ENCODE measurements at places on chromosomes 2 and 18.

DNA sequence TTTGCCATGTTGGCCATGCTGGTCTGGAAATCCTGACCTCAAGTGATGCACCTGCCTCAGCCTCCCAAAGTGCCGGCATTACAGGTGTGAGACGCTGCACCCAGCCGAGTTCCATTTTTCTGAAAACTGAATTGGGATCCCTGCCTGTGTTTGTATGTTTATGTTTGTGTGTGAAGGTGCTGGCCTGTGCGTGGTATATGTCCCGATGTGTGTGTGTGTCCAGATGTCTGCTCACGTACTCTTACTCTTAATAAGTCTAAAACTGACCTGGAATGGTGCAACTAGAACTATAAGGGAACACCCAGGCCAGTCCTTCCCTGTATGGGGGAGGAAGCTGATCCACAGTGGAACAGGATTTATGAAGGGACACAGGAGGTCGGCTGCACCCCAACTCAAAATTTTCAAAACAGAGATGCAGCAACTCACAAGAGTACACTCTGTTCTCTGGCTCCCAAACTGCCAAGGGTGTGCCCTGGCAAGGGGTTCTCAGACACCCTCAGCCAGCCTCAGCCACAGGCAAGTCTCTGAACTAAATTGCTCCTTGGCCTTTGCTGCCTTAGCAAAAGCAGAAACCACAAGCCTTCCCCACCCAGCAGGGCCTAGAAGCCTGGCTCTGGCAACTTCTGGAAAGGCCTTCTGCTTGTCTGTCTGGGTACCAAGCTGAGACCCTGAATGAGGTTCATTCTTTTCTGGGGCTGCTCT, 36.5 kb downstream of the RHOB start:
- DNase-seq = peak; percentile 58

DNA sequence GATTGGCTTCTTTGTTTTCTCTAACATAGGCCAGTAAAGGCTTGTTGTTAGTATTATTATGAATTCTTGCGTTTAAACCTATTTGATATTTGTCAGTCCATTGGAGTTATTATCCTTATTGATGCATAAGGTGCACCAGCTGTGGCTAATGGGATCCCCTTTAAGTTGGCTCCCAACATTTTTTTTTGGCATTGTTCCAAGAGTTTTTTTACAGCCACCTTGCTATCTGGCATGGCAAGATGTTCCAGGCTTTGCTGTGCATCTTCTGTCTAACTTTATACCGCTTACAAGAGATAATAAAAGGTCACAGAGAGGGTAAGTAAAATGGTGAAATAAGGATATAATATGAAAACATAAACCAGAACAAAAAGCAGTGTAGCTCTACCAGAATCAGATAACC, 157.5 kb upstream of the TACR1 start:
- DNase-seq = no peak

DNA sequence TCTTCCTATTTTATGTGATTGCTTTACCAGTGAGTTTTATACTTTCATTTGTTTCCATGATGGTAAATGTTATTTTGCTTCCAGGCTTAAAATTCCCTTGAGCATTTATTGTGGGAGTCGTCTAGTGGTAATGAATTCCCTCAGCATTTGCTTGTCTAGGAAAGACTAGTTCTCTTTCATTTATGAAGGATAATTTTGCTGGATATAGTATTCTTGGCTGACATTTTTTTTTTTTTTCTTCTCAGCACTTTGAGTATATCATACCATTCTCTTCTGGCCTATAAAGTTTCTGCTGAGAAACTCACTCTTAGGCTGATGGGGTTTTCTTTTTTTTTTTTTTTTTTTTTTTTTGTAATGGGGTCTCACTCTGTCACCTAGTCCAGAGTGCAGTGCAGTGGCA, 99.1 kb downstream of the EDAR start:
- no peak for DNase-seq

DNA sequence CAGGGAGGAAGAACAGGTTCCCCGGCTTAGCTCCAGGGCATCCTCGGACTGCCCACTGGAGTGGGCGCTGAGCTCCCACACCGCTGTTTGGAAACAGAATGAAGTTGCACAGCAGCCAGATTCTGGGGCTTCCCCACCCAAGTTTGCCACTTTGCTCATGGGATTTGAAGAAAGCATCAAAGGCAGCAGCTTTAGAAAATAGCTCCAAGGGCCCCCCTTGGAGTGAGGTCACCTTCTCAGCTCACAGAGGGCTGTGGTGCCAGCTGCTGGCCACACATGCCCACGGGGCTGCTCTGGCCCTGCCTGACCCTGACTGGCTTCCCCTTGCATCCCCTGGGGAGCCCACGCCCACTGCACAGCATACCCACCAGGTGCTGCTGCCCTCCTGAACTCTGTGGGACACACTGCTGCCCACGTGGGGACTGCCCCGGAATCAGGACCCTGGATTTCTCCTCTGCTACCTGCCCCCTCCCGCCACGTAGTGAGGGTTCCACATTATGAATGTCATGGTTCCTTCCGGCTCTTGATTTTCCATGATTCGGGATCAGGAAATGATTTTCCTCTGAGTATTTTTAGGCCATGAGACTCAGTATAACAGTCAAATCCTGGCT, 70.3 kb downstream of the TGOLN2 start:
- no peak for DNase-seq

DNA sequence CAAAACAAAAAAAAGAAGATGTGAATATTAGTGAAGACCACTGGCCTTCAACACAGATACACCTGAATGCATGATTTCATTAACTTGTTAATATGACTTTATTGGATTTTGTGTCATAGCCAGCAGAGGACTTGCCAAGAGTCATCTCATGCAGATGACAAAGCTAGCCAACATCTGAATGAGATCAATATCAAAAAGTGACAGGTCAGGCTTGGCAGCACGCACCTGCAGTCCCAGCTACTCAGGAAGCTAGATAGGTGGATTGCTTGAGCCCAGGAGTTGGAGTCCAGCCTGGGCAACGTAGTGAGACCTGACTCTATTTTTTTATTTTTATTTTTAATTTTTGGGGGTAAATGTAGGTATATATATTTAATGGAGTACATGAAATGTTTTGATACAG, 54.5 kb upstream of the TGIF1 start:
- DNase-seq = no peak

DNA sequence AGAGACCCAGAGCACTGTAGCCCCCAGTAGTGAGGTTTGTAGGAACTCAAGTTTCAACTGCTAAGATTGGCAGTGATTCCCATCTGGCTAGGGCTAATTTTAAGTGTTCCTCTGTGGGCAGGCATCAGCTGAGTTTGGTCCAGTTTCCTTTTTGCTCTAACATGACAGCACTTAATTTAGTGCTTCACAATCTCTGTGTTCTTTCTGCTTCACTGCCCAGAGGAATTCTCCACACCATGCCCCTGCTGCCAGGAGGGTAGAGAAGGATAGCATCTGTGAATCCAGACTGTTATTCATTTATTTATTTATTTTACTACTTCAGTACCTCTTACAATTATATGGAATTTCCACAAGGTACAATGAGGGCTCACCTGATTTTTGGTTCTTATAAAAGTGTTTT, 549.9 kb upstream of the FSIP2 start:
- DNase-seq = no peak

GRCh38 chr2:235171550-235172031, 219.8 kb downstream of the SH3BP4 start:
- peak; percentile 79 for DNase-seq

DNA sequence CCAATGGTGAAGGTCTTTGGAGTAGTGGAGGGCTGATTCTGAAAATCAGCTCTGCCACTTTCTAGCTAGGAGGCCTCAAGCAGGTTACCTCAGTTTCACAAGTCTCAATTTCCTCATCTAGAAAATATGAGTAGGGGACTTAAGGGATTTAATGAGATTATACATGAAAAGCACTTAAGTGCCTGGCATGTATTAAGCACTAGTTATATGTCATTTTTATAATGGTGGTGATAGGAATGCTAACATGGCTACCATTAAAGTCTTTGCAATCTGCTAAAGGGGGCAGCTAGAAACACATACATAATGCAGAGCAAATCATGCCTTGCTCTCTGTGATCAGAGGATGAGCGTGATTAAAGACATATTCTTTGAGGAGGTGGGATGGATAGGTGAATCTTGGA, 640.9 kb upstream of the ZEB2 start:
- peak; percentile 55 for DNase-seq

DNA sequence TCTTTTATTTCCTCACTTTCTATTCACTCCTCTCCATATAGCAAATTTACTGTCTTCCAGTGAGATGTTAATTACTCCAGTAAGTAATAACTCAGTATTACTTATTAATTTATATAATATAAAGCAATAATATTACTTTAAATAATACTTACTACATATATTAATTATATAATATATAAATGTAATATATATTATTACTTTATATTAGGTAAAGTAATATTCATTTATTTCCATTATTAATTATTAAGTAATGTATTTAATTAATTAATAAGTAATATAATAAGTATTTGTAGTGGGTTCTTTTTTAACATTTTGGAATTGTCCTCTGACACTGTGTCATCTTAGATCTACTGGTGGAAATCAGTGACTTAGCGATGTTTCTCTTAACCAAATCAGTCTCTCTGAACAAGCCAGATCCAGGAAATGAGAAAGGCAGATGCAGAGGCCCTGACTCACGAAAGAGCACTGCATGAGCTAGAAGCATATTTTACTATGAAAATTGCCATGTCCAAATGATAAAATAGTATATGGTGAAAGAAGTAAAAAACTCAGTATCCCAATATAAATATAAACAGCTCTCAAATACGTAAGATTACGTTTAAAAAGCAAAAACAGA, 115.9 kb downstream of the DSEL start:
- no peak for DNase-seq

- DNase-seq = no peak
Observed at GRCh38 chr2:232575404-232575746, 24.9 kb downstream of the EIF4E2 start.

- DNase-seq = no peak
Observed at GRCh38 chr2:44817256-44817655, 124.2 kb upstream of the SIX3 start.

- DNase-seq = no peak
Observed at GRCh38 chr2:233410196-233410760, 56.0 kb downstream of the DGKD start.

DNA sequence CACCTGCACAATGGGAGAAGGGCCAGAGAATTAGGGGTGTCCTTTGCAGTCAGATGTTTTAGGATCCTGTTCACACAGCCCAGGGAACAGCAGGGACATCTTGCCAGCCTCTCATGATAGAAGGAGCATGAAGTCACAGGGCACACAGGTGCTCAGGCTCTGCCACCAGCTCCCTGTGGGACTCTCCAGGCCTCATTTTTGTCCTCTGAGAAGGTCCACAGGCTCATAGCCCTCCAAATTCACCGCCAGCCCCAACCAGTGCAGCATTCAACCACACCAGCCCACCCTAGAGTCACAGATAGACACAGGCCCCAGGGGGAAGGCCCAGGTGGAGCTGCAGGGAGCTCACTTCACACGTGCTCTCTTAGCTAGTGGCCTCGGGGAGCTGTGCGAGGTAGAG, 391.7 kb downstream of the TNS1 start:
- no peak for DNase-seq
